T-cell (primary cell): ENCODE measurements at places on chromosomes 12 and 14.
A peak's percentile ranks its signal among the peaks of the same experiment; 100 is the strongest.

- no peak for DNase-seq
Measured at GRCh38 chr14:54577977-54578376, 11.0 kb downstream of the SAMD4A start.

GRCh38 chr14:58275527-58276190 lies 22.7 kb upstream of the ARID4A start:
- DNase-seq: no peak

- peak; percentile 51 for DNase-seq
Measured at GRCh38 chr12:52007158-52007921, 594 bp downstream of the TAMALIN start.

DNA sequence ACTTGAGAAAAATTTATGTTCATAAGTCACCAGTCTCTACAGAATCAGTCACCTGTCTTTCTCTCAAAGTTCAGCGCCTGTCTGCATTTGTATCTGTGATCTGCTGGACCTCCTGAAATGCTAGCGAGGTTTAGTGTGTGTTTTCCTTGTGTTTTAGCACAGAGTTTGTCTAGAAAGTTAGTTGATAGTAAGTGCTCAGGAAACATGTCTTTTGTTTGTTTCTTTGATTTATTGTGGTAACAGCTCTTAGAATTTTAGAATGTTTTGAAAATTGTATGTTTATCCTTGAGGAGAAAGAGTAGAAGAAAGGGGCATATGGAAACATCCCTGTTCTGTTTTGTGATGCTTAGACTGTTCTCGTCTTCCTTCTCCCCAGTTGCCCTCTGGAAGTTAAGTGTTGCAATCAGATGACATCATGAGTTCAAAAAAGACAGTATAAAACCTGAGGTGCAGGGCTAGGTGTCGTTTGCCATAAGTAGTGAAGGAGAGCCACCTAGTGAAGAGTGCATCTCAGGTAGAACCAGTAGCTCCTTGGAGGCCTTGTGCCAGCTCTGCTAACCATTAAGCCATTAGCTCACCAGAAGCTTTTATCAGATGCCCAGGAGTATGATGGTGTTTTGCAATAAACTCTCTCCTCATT lies 44.8 kb downstream of the FBXW8 start:
- no peak for DNase-seq
